D341Med (cell line): ENCODE measurements at places on chromosomes 6 and 20.

DNA sequence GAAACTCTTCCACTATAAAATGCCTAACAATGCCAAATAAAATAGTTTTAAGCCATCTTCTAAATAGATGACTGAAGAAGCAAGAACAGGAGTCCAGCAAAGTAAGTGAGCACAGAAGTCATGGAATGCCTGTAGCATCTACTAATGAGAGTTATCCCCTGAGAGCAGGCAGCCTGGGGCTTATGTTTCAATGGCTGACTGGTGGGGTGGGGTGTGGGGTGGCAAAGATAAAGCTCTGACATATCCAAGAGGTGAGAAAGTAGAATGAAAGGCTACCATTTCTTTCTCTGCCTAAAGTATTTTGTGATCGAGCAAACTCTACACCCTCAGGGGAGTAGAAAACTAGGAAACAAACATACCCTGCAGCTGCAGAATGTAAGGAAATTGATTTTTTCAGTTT is 348.8 kb downstream of the TFAP2B start:
- no peak for DNase-seq

DNA sequence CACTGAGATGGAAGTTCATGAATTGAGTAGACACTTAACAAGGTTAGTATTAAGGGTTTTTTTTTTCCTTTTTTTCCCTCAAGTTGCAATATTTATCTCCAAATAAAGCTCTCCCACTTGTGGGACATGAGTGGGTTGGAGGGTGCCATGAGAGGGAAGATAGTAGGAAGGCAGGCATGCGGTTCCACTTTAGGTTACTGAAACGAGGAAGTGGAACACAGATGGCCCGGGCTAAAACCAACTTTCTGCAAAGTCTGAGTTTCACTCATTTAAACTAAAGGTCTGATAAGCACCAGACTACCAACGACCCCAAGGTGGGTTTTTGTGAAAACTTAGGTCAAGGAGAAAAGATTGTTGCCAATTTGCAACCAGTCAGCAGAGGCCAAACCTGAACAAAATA is 42.2 kb downstream of the TBC1D7 start:
- no peak for DNase-seq

DNA sequence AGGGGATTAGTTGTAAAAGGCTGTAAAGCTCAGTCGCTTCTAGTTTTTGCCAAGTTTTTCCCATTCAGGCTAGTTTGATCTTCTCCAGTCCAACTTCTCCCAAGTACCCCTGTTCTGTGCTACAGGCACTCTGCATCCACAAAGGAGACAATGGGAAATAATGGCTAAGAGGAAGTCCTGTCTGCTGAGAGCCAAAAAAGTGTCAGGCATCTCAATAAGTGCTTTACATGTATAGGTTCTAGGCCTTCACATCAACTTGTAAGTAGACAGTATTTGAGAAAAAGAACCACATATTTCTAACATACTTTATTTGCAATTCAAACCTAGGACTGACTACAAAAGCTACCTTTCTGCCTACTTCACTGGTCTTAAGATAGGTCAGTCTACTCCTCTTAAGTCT is 4.9 kb downstream of the HTR1B start:
- no peak for DNase-seq

GRCh38 chr6:35895560-35895959 is 25.3 kb downstream of the SRPK1 start:
- no peak for DNase-seq

DNA sequence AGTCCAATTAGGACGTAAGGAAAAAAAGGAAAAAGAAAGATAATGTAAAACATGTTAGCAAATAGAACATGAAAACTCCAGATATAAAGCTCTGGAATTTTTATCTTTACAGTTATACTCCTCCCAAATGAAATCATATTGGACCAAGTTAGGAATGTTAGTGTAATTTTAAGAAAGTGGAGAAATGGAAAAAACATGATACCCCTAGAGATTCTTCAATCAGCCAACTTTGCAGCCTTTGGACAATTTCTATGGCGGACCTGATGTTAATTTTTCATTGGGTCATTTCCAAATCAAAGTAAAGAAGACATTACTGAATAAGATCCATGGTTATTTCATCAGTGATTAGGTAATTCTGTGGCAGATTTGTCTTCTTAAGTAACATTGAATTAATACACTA is 748.7 kb downstream of the RFPL4B start:
- DNase-seq = no peak
